Myometrial cell (primary cell): ENCODE measurements at places on chromosomes 1 and 21. TPM values are rescaled to one million over a fixed set of nuclear protein-coding genes. Genes with fewer than 3 reads are reported as not detected.

The TMPRSS2 gene
- not detected in 2 replicates for total RNA-seq

The RNF220 gene
- 78.4 and 148 TPM in 2 replicates for total RNA-seq

The CYP2J2 gene
- 0.18 TPM in 1 of 2 replicates, not detected in the other for total RNA-seq

The HAO2 gene
- total RNA-seq, result not detected in 2 replicates

The GOLT1A gene
- not detected in 2 replicates for total RNA-seq

The CFAP141 gene
- total RNA-seq, result not detected in 2 replicates

The RNF19B gene
- 14.4 and 18.1 TPM in 2 replicates for total RNA-seq

The LRP8 gene
- 27.4 and 37.9 TPM in 2 replicates for total RNA-seq

The S100A8 gene
- not detected in 2 replicates for total RNA-seq

The ASAP3 gene
- 35.7 and 39.3 TPM in 2 replicates for total RNA-seq

The SERPINC1 gene
- total RNA-seq, result not detected in 2 replicates

The C1QC gene
- total RNA-seq, result not detected in 2 replicates

The ELF3 gene
- not detected in 2 replicates for total RNA-seq

The KRTAP11-1 gene
- not detected in 2 replicates for total RNA-seq

The GREM2 gene
- not detected in 2 replicates for total RNA-seq

The PRAMEF5 gene
- total RNA-seq, result not detected in 2 replicates

The HMGCS2 gene
- total RNA-seq, result not detected in 2 replicates

The BTBD8 gene
- total RNA-seq, result 2.6 and 3.9 TPM in 2 replicates

The SPATA46 gene
- total RNA-seq, result not detected in 2 replicates

The TTC39A gene
- under 0.01 TPM in 1 of 2 replicates, not detected in the other for total RNA-seq

The KIAA0319L gene
- total RNA-seq, result 57.1 and 63.3 TPM in 2 replicates

The CZIB gene
- total RNA-seq, result 64.6 and 75.5 TPM in 2 replicates

The IVL gene
- not detected in 2 replicates for total RNA-seq

The SFN gene
- 0.29 and 0.35 TPM in 2 replicates for total RNA-seq

The RGS4 gene
- total RNA-seq, result 231 and 232 TPM in 2 replicates

The AMY2A gene
- not detected in 2 replicates for total RNA-seq

The H3-3A gene
- 226 and 247 TPM in 2 replicates for total RNA-seq

The MXRA8 gene
- total RNA-seq, result 354 and 384 TPM in 2 replicates

The RYR2 gene
- not detected in 2 replicates for total RNA-seq

The FCAMR gene
- total RNA-seq, result not detected in 2 replicates

The RAB25 gene
- not detected in 2 replicates for total RNA-seq

The CACNA1S gene
- not detected in 2 replicates for total RNA-seq

The WDR64 gene
- total RNA-seq, result not detected in 2 replicates

The OPTC gene
- not detected in 2 replicates for total RNA-seq

The GJA8 gene
- total RNA-seq, result not detected in 2 replicates

The KRTAP21-2 gene
- total RNA-seq, result not detected in 2 replicates

The TEDDM1 gene
- not detected in 2 replicates for total RNA-seq

The TXNIP gene
- total RNA-seq, result 197 and 207 TPM in 2 replicates

The TNFSF4 gene
- 19.0 and 19.5 TPM in 2 replicates for total RNA-seq

The GRIK3 gene
- not detected in 2 replicates for total RNA-seq

The CD48 gene
- not detected in 2 replicates for total RNA-seq

The TEKT2 gene
- not detected in 2 replicates for total RNA-seq

The ARHGEF10L gene
- 15.9 and 16.5 TPM in 2 replicates for total RNA-seq

The PROK1 gene
- not detected in 2 replicates for total RNA-seq

The FCRL3 gene
- not detected in 2 replicates for total RNA-seq

The SPRR5 gene
- total RNA-seq, result not detected in 2 replicates

The TACSTD2 gene
- under 0.01 TPM in 1 of 2 replicates, not detected in the other for total RNA-seq

The MX2 gene
- 0.86 and 1.2 TPM in 2 replicates for total RNA-seq

The CSF3R gene
- not detected in 2 replicates for total RNA-seq

The FLVCR1 gene
- 8.0 and 13.5 TPM in 2 replicates for total RNA-seq

The LCE1C gene
- not detected in 2 replicates for total RNA-seq

The LRRC42 gene
- total RNA-seq, result 50.0 and 53.9 TPM in 2 replicates

The NTMT2 gene
- total RNA-seq, result not detected in 2 replicates

The ZNHIT6 gene
- total RNA-seq, result 8.9 TPM in 2 replicates
